ENCODE measurements at places on chromosomes 4 and X. TPM values are rescaled to one million over a fixed set of nuclear protein-coding genes. Genes with fewer than 3 reads are reported as not detected.

The POLN gene
- 3.1 TPM for total RNA-seq

The SLC10A3 gene
- 7.9 TPM for total RNA-seq

The NUDT10 gene
- total RNA-seq: 5.6 TPM

GRCh38 chrX:41956027-41956426, 32.7 kb upstream of the CASK start:
- no peak for DNase-seq

GRCh38 chrX:54452920-54453319, 12.7 kb downstream of the TSR2 start:
- DNase-seq: no peak

DNA sequence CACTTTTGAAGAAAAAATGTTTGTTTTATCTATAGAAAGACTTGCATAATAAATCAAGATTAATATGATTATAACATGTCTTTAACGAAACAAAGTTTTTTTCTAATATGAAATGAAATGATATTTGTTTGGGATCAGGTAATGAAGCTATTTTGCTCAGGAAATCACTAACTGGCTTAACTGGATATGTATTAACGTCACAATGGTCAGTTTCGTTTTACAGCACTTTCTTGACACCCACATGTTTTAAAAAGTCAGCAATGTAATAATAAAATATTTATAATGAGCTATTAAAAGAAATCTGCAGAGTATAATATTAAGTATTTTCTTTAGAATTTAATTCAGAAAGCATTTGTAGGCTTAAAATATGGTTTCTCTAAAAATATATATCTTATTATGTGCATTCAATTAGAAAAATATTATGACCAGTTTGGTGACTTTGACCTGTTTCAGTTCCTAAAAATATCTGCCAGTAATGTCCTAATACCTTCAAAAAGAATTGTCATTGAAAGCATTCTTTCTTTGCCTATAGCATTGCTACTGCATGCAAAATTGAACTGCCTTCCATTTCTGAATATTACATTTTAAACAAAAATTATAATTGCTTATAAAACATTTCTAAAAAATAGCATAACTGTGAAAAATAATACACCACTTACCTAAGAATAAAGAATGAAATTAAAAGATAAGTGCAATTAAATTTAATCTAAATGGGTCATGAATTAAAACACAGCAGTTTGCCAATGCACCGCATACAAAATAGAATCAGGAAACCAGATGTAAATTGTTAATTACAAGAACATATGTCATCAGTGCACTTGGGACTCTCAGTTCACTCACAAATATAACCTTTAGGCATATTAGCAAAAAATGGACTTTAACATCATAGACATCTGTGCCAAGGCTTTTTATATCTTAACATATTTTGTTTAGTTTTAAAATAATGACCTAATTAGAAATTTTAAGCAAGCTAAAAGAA, 31.6 kb downstream of the TIGD2 start:
- DNase-seq: no peak

DNA sequence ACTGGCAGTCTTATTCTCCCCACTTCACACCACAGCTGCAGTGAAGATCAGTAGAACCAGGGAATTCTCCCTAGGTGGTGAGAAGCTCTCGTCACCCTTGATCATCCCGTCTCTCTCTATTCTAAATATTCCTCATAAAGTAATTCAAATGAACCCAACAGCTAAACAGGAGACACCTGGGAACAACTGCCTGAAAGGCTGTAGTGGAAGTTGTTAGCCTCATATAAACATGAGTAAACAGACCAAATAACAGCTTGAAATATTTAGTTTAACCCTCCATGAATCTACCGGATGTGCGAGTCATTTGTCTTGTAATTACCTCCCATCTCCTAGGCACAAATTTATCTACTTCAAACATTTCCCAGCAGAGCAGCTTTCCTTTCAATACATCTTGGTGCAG, 30.4 kb upstream of the APELA start:
- no peak for DNase-seq

DNA sequence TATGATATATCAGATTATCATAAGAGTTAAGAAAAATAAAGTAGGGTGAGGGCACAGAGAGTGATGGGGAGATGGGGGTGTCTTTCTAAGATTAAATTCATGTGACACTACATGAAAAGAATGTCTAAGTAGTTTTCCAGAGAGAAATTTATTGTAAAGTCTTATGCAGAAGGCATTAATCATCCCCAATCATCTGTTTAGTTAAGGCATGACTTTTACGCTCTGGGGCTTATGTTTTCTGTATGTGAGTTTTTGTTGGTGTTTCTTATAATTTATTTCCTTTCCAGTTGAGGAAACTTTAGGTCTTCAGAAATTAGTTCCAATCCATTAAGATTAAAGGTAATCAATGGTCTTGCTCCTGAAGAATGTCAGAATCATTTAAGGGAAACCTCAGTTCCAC, 383.0 kb upstream of the GALNT7 start:
- DNase-seq: no peak

GRCh38 chr4:4800646-4801408, 58.6 kb upstream of the MSX1 start:
- no peak for DNase-seq

DNA sequence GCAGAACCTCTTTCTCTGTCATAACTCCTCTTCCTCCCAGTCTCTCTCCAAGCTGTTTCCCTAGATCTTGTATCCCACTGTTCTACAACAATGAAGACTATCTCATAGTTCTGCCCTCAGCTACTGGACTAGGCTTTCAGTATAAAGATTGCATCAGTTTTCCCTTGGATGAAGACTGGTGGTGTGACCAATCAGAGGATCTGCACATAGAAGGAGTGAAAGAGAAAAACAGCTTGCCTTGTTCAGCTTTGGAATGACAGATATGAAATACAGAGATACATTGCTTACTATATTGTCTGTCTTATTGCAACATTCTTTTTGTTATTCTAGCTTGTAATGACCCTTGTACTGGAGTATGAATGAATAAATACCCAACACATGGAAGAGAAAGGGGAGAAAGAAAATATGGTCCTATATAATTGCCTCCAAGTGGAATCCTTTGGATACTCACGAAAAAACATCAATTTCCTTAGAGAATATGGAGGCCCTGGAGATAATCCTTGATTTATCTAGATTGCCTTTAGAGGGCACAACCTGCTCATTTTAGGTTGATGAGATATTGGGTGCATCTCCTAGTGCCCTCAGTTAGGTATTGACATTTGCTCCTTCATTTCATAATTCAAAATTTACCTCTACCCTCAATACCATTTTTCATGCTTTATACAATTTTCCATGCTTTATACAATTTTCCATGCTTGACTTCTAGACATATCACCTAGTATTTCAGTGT, 395.8 kb downstream of the NAF1 start:
- no peak for DNase-seq

DNA sequence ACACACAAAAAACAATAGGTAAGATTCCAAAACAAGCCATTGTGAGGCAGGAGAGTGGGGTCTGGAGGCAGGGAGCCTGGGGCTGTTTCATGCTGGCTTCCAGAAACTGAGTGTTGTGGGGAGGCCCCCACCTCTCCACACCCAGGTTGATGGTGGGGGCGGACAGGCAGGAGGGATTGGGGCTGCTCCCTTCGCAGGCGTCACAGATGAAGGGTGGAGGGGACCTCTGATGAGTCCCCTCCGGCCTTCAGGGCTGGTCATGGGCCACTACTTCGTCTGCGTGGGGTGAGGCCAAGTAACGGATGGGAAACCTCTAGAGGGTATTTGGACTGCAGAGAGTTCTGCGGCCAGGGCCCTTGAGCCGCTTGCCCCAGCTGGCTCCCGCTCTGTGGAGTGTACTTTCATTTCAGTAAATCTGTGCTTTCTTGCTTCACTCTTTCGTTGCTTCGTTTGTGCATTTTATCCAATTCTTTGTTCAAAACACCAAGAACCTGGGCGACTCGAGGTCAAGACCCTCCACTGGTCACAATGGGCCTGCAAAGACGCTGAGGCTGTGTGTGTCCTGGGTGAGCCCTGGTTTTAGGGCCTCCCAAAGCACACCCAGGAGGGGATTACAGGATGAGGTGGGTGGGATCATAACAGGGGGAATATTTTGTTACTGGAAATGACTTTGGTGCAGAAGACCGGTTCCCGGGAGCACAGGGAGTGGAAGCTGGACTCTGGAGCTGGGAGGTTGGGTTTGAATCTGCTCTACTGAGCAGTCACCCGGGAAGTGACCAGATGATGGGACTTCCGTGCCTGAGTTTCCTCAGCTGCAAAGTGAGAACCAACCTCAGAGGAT, 83.7 kb upstream of the ADRA2C start:
- DNase-seq: no peak

Data from urinary bladder (tissue), 4 donors.